ENCODE measurements at places on chromosomes 3 and 15.
A peak's percentile ranks its signal among the peaks of the same experiment; 100 is the strongest.

DNA sequence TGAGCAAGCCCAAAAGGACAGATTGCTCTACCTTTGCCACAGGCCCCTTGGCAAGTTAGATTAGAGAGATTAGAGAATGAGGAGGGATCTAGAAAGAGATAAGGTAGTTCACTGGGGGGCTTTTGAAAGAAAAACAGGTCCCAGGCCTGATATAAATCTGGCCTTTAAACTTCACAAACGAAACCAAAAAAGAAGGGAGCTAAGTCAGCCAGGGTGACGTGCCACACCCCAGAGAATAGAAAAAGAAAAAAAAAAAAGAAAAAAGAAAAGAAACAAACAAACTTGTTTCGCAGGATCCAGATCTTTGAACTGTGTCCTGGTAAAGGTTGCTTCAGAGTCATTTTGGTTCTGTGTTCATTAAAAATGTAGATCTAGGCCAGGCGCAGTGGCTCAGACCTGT, 3.6 kb downstream of the KAT2B start:
- no peak for DNase-seq

- DNase-seq = peak; percentile 94
Measured at GRCh38 chr15:39580117-39580484, 778 bp upstream of the THBS1 start.

- DNase-seq = no peak
Measured at GRCh38 chr3:178586076-178586475, 49.8 kb downstream of the KCNMB2 start.

DNA sequence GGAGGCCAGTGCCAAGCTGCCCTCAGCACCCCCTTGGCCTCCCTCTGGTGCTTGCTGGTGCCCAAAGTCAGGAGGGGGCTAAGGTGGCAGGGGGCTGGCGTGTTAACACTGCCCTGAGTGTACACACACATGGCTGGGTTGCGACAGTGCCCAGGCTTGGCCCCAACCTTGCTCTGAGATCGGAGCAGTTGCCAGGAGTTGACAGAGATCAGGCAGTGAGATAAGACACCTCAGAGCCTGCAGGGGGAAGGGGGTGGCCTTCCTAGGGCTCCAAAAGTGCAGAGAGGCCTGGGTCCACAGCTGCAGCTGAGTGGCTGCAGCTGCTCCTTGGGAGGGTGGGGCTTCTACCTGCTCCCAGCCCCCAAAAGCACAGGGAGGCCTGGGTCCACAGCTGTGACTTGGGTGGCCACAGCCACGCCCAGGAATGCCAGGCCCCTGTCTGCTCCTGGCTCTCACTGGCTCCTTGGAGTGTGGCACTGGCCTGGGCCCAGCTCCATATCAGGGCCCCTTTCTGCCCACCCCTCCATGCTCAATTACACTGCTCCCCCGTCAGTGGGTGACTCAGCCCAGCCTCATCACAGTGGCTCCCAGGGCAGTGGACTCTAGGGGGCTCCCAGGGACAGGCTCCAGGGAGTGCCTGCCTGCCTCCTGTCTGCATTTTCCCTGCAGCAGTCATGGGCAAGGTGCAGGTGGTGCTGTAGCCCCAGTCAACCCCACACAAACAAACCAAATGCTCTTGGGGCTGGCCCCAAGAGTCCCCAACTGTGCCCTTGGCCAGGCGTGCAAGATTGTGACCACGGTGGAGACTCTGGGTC, 56.4 kb upstream of the C15orf39 start:
- no peak for DNase-seq

- DNase-seq = no peak
Measured at GRCh38 chr3:161310649-161311423, 60.5 kb downstream of the SPTSSB start.

DNA sequence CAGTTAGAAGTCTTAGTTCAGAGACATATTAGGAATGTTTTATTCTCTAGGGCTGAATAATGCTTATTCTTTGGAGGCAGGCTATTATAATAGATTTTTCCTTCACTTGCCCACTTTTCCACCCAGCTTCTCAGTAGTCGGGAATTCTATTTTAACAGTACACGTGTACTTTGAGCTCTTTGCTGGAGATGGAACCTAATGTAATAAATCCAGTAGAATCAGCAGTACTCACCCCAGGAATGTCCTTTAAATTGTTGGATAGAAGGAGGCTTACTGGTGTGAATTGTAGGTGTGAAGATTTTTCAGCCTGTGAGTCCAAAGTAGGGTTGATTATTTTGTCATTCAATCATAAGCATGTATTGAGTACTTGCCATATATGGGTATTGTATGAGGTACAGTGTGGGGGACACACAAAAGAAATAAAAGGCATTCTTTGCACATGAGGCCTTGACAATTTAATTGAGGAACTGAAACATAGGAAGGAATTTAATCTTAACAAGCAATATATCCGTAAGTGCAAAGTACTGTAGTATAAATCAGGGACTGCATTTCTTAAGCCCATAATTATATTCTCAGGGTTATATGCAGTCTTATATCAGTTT, 29.5 kb upstream of the MGA start:
- no peak for DNase-seq

GRCh38 chr15:57782731-57783130, 76.2 kb downstream of the POLR2M start:
- DNase-seq = no peak

DNA sequence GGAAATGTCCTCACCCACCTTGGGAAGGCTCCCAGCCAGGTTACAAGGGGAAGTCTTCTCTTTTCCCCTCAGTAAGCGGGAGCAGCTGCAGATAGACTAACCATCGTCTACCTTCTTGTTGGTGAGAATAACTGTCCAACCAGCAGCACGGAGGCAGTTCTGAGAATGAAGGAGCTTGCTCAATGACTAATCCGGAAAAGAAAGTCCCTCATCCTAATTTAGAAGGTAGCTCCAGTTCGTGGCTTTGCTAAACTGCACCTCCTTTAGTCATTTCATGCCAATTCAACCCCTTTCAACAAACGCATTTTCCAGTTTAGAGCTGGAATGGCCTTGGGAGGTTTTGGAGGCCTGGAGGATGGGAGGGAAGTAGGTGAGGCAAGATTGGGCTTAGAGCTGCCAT, 527.4 kb upstream of the PROK2 start:
- no peak for DNase-seq

DNA sequence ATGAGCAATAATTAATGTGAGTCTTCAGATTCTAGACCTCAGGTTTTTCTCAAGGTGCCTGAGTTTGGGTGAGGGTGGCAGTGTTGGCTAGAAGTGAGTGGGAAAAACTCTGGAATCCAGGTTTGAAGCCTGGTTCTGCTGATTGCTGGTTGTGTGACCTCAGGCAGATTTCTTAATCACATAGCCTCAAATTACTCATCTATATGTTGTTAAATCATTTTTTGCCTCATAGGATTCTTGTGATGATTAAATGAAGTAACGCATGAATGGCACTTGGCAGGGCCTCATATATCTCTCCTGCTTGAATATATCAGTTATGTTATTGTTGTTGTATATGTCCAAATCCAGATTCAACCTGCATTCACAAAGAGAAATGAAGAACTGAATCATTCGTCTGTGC, 60.5 kb downstream of the NR2F2 start:
- no peak for DNase-seq

DNA sequence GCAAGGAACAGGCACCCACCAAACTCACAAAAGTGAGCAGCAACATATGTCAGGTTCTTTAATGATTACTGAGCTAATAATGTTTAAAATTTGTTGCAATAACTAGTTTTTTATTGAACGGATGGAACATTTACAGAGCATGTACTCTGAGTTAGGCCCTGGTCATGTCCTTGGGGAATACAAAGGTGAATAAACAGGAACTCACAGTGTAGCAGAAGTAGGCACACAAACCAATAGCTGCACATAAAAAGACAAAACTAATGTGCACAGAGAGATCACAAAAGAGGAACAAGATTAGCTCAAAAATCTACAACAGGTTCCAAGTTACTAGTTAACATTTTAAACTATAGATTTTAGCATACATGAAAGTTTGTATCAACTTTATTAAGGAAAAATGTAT, 505.3 kb upstream of the PPP2R3A start:
- DNase-seq = no peak

DNA sequence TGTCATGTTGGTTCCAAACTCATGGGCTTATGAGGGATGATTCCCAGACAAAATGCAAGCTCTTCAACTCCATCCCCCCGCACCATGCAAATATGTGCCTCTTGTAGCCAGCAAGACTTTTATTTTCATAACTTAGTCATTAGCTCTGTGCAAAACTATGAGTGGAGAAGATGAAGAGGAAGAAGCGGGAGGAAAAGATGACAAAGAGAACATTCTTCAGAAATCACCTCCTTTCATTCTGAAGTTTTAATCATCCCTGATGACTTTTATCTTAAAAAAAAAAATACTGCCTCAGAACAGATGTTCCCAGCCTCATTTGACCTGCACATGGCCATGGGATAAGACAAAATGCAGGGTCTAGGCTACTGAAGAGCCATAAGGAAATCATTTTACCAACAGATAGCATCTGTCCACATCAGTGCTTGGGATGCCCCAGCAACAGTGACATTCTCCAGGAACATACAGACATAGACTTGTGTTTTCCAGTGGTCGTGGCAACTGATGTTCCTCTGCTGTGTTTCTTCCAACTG, 145.5 kb downstream of the WNT5A start:
- no peak for DNase-seq

DNA sequence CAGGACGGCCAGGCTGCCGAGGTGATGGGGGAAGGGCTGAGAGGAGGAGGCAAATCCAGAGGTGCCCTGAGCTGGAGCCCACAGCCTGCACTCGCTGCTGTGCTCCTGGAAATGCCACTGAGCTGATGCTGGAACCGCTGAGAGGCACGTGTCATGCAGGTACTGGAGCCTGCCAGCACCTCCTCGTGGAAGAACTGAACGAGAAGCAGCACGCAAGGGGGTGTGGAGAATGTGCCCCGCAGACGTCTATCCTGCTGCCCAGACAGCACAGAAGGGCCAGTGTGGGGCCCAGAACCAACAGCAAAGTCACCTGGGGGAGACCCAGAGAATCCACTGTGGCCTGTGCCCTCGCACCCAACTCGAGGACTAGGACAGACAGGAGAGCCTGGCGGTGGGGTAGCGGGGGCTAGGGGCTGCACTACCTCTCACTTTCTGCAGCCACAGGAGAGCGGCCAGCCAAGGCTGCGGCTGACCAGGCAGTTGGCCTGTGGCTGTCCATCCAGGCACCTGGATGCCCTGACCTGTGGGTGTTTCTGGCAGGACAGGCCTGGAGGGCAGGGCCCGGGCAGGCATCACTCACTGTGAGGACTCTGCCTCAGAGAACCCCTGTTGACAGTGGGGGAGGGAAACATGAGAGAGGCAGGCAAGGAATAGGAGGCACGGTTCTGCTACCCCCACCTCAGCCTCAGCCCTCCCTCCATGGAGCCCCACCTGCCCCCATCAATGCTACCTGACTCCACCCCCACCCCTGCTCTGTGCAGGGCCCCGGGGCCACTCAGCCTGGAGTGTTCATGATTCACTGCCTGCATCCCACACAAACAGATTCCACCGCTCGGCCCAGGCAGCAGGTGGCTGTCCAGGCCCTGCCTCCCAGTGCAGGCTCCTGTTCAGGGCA, 213.1 kb downstream of the TBC1D2B start:
- no peak for DNase-seq

GRCh38 chr15:63834500-63835210, 907 bp upstream of the HERC1 start:
- DNase-seq = no peak

GRCh38 chr15:34018021-34018645, 20.9 kb downstream of the AVEN start:
- no peak for DNase-seq

- DNase-seq = no peak
Measured at GRCh38 chr3:167437428-167438139, 36.3 kb downstream of the SERPINI2 start.
